ENCODE measurements at places on chromosomes 13 and 19.

DNA sequence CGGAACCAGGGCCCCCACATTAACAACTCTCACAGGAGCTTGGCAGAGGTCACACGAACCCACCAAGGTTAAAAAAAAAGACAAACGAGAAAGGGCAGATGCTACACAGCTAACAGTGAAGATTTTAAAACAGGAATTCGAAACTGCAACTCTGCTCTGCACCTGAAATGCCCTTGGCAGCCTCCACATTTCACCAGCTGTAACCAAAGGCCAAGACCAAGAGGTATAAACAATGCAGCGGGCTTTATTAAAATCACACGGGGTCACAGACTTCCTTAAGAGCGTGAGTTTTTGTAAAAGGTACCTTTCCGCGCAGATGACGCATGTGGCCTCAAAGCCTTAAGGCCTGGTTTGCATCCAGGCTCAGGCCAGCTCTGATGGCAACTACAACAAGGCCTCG lies 88.2 kb downstream of the STK24 start:
- peaks cover 79% of the 10 kb centered on the region for H3K4me1 ChIP-seq
- H3K4me3 ChIP-seq = no peak overlapping the region
- no peak overlapping the region for H3K27ac ChIP-seq
- no peak for DNase-seq

DNA sequence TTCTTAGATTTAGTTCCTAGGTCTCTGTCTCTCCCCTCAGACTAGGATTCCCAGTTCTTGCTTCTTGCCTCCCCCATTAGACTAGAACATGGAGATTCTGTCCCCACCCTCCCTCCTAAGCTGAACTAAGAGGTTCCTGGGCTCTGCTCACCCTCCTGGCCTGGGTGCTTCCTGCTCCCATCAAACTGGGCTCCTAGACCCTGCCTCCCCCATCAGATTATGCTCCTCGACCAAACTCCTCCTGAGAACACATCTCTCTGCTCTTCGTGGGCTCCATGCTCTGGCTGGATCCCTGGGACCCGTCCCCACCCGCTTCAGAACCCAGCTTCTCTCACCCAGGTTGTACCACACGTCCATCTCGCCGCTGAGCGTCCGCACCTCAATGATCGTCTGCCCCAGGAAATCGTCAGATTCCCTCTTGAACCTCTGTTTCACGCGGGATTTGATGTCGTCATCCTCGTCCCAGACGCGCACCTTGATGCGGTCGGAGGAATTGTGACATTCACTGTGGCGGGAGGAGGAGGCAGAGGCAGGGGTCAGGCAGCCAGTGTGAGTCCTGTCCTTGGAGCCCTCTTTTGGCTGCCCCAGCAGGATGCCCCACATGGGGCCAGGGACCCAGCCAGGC lies 42.7 kb downstream of the UNC13A start:
- H3K27me3 ChIP-seq = peaks cover 19% of the 10 kb centered on the region
- H3K27ac ChIP-seq = no peak overlapping the region
- no peak for DNase-seq
- no peaks in the 10 kb centered on the region for H3K36me3 ChIP-seq
- no peaks in the 10 kb centered on the region for H3K4me1 ChIP-seq

GRCh38 chr13:51825165-51825592 lies 19.8 kb downstream of the TMEM272 start:
- H3K27me3 ChIP-seq = no peaks in the 10 kb centered on the region
- H3K36me3 ChIP-seq = no peaks in the 10 kb centered on the region
- peak overlapping the region; percentile 75 for H3K4me3 ChIP-seq
- peak overlapping the region; percentile 96 for H3K27ac ChIP-seq
- peaks cover 96% of the 10 kb centered on the region for H3K4me1 ChIP-seq

DNA sequence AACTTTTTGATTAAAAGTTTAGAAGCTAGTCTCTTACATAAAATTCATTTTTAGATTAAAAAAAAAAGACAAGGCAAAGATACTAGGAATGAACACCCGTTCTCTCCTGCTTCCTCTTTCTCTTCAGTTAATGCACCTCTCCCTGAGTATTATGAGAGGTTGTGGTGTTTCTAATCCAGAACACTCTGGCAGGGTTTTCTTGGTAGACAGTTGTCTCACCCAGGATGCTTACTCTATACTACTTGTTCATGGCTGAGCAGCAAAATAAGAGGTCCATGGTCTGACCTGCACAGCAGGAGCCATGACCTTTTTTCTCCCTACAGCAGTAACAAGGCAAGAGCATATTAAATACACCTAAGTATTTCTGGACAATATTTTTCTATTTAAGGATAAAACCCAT lies 62.0 kb downstream of the MICU2 start:
- no peak overlapping the region for H3K4me3 ChIP-seq
- H3K27ac ChIP-seq = no peak overlapping the region
- H3K36me3 ChIP-seq = peaks cover 27% of the 10 kb centered on the region
- no peaks in the 10 kb centered on the region for H3K27me3 ChIP-seq
- H3K4me1 ChIP-seq = peaks cover 19% of the 10 kb centered on the region
- no peak for DNase-seq

- no peaks in the 10 kb centered on the region for H3K4me1 ChIP-seq
- H3K36me3 ChIP-seq = no peaks in the 10 kb centered on the region
- no peak for DNase-seq
Observed at GRCh38 chr19:11662278-11662677, 65.0 kb downstream of the ZNF627 start.

GRCh38 chr19:38400361-38400760 lies 2.5 kb upstream of the FAM98C start:
- H3K4me1 ChIP-seq = peaks cover 19% of the 10 kb centered on the region
- peaks cover 3% of the 10 kb centered on the region for H3K36me3 ChIP-seq
- no peak overlapping the region for H3K27ac ChIP-seq
- no peak overlapping the region for H3K4me3 ChIP-seq
- DNase-seq = no peak
